ENCODE measurements at places on chromosomes 13 and 19.

GRCh38 chr13:98311200-98311548, 134.1 kb upstream of the RNF113B start:
- DNase-seq = no peak

GRCh38 chr19:44356383-44357111, at the start of gene ZNF112:
Gene ZNF112 (minus strand): TSS chr19:44356680. CDS start chr19:44340539, 16,141 bp downstream.
- DNase-seq = no peak

DNA sequence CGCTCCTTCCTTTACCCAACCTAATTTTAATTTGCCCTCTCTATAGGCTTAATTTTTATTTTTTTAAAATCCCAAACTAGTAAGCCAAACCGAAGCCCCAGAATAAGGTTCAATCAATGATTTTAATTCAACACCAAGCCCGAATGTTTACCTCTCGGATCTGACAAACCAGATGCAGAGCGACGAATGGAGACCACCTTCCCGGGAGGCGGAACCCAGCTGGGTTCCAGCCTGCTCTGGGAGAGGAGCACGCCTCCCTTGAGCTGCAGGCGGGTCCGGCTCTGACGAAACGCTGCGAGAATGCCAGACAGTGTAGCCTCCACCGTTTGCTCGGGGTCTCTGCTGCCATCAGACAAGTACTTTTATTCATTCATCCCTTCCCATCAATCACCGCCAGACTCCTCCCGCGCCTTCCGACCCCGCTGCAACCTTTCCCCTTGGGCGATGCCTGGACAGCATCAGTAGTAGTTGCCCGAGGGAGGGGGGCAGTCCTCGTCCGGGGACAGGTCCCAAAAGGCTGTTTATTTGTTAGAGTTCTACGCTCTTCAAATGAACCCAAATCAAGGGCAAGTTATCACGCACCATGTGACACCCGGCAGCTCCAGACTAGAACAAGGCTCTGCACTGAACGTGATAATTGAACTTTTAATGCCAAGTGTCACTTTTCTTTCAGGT, 752 bp upstream of the EDNRB start:
- no peak for DNase-seq

DNA sequence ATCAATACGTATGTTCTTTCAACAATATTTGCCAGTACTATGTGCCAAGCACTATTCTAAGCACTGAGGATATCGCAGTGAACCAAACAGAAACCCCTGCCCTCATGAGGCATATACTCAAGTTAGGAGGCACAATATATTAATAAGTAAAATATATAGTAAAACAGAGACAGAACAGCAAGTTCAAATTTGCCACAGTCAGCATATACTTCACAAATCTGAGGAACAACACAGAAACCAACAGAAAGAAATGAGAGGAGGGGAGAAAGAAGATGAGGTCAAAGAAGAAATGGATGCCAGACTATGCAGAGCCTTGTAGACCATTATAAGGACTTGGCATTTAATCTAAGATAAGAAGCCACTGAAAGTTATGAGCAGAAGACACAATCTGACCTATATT, 59.9 kb downstream of the KATNAL1 start:
- no peak for DNase-seq

DNA sequence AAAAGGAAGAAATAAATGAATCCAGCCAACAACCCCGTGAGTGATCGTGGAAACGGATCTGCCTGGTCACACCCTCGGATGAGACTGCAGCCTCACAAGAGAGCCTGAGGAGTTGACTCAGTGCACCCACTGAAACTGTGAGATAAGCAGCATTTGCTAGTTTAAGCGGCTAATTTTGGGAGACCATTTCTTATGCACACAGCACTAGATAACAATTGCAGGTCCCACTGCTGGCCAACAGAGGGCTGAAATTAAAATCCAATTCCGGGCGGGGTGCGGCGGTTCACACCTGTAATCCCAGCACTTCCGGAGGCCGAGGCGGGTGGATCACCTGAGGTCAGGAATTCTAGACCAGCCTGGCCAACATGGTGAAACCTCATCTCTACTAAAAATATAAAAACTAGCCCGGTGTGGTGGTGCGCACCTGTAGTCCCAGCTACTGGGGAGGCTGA, 3.6 kb downstream of the UQCR11 start:
- DNase-seq = no peak

DNA sequence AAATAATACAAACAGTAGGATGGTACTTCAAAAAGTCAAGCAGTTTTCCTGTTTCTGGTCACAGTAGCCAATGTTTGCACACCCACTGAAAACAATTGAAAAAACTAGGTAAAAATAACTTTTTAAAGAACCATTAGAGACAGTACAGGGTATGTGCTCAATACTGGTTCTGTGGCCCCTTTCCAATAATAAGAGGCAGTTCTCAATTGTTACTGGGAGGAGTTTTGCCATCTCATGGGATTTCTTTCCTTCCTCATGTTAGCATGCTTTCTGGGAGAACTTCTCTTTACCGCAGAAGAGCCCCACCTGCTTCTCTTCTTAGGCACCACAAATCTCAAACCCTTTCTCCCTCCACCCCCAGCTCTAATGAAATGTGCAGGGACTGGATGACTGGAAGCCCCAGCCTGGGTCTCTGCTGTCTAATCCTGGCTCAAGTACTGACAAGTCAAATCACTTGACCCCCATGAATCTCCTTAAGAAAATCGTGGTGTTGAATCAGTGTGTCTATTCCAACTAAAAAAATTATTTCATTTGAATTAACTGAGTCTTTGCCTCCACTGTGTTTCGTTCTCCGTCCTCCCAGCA, 14.6 kb downstream of the METTL21C start:
- DNase-seq = no peak

DNA sequence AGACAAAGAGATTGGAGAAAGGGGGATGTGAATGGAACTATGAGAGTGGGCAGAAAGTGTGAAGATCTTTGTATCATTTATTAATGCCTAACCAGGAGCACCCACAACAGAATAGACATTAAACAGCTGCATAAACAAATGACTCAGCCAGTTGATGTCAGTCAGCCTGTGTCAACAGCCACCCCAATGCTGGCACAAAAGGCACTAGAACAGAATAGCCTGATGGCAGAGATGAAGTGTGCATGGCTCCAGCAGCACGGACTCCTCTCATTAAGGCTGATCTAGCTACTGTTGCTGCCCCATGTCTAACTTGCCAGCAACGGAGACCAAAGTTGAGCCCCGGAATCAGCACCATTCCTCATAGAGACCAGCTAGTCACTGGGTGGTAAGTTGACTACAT, 7.8 kb downstream of the CPB2 start:
- DNase-seq = no peak

- no peak for DNase-seq
Observed at GRCh38 chr13:44868397-44868796, 120.9 kb downstream of the NUFIP1 start.

DNA sequence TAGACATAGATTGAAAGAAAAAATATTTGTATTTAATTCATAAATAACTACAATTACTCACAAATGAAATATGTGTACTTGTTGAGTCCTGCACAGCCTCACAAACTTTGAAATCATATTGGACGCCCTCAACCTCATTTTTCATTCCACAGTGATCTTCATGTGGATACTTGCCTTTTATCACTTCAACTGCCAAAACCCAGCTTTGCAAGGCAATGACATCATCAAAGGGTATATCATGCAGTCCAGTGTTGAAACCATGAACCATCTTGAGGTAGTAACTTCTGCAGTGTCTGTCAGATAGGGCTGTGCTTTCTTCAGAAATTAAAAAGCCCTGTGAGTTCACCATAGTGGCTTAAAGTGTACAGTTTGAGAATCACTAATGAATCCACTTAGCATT, 82.2 kb downstream of the HS6ST3 start:
- DNase-seq = no peak

GRCh38 chr19:2665103-2665502, 37.4 kb downstream of the GNG7 start:
- DNase-seq = no peak

DNA sequence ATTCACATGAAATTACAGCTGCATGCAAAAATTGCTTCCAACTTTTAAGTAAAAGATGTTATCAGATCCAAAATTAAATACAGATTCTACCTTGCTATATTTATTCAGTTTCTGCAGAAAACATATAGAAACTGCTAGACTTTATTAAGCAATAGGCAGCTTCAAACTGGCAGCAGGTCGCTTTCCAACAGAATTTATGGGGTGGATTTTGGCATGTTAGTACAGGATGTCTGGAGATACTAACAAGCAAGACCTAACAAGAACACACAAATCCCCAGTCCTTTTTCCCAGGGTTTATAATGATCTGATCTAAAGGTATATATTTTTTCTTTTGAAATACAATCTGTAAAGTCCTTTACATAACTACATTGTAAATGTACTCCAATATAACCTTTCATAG, 27.5 kb downstream of the TBC1D4 start:
- no peak for DNase-seq

GRCh38 chr13:60152904-60153303, 10.8 kb downstream of the DIAPH3 start:
- no peak for DNase-seq
